ENCODE measurements at places on chromosomes 6 and 20.

DNA sequence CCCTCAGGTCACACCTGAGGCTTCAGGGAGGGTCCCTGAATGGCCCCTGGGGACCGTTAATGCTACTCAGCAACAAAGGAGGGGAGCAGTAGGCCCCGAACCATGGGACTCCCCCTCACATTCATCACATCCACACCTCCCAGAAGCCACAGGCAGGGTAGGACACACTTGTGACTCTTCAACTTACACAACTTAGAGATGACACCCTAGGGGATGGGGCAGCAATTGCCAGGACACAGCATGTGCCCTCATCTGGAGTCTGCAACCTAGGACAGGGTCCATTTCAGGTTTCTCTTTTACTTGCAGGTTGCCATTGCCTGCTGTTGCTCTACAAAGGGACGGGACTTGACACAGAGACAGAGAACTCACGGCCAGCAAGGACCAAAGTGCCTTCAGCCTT lies 770 bp downstream of the ULBP3 start:
- no peak for DNase-seq

- DNase-seq, result no peak
Measured at GRCh38 chr6:107062691-107063090, 34.7 kb downstream of the MTRES1 start.

DNA sequence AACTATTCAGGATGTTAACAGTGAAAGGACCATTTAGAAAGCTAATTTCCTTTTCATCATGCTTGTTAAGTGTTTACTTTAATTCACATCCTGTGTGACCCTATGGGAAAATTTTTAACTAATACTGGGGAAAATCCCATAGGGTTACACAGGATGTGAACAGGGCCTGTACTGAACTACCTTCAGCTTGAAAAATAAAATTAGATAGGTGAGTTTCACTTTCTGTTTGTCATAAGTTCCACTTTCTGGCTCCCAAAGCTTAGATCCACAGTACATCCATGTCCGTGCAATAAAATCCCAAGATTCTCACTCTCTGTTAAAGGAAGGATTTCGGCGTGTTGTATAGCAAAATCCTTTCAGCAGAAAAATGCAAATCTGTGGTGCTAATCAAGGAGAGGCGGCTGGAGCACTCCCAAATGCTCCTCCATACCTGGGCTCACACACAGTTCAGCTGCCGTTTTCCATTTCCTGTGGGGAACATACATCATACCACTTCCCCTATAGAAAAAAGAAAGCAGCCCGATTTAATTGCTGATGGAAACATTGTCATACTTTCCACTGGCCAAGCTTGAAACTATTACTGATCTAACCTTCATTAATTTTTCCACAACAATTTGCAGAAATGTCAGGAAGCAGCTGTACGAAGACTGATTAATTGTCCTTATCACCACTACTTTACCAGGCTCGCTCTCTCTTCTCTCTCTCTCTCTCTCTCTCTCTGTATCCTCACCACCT lies 125.2 kb downstream of the HIVEP2 start:
- DNase-seq, result peak; percentile 71

DNA sequence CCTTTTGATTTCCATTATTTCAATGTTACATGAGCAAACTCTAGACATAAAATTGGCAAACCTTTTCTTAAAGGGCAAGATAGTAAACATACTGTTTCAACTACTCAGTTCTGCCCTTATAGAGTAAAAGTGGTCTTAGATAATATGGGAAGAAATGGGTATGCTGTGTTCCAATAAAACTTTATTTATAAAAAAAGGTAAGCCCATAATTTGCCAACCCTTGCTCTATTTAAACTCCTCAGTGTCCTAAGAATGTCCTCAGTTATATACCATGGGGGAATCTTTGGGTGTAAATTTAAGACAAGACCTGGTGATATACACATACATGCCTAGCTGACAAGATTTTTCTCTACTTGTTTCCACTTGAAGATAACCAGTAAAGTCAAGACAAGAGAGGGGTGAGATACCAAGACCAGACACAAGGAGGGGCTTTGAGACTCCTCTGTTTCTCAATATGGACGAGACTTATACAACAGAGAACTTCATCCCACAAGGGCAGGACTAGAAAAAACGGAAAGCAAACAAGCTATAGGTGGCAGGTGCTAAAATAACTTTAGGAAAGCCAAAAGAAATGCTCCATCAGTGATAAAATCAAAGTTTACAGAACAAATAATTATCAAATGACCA lies 10.5 kb downstream of the SNX3 start:
- DNase-seq, result peak; percentile 30

DNA sequence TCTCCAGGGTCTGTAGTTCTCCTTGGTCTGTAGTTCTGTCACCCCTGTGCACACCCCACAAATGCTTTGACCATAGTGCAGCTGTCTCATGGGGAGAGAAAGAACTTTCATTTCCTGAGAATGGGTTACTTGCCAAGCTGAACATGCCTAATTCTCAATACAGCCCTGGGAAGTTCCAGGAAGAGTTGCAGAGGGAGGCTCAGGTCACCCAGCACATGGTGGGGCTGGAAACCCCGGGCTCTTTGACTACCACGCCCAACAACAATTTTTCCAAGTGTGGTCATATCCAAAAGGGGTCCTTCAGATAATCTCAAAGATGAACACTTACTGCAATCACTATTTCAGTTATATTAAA lies 2.2 kb upstream of the PTPRA start:
- no peak for DNase-seq

DNA sequence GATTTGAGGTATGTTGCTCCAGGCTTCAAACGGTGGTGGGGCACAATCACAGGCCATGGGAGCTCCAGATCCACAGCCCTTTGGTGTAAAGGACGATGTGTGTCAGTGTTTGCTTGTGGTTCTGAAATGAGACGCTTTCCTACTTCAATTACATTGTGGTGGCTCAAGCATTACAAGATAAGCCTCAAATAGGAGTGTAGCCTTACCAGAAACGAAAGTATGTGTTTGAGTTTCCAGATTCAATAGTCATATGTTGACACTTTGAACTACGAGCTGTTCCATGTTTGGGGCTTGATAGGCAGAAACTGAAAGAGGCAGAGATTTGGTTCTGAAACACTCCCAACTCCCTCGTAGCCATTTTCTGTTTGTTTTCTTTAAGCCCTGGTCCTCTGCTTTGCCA lies 187.1 kb downstream of the MYLK4 start:
- DNase-seq, result peak; percentile 15

- DNase-seq, result no peak
Measured at GRCh38 chr6:165321555-165322145, 12.2 kb upstream of the C6orf118 start.

GRCh38 chr6:14079433-14079832 lies 38.1 kb upstream of the CD83 start:
- DNase-seq, result peak; percentile 68

DNA sequence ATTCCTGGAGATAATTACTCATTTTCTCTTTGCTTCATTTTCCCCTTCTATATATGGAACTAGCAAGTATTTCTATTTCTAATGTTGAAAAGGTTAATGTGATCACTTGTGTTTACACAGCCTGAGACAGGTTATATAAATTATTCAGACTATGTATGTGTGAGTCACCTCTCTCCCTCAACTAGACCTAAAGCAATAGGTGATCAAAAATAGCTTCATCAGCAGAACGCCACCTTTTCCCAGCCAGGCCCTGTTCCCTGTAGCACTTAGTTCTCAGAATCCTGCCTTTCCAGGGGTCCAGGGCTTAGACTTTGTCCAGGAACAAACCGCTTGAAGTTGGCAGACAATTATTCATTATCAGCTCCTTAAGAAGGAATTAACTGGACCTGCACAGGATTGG lies 125.3 kb upstream of the EXOC2 start:
- no peak for DNase-seq

DNA sequence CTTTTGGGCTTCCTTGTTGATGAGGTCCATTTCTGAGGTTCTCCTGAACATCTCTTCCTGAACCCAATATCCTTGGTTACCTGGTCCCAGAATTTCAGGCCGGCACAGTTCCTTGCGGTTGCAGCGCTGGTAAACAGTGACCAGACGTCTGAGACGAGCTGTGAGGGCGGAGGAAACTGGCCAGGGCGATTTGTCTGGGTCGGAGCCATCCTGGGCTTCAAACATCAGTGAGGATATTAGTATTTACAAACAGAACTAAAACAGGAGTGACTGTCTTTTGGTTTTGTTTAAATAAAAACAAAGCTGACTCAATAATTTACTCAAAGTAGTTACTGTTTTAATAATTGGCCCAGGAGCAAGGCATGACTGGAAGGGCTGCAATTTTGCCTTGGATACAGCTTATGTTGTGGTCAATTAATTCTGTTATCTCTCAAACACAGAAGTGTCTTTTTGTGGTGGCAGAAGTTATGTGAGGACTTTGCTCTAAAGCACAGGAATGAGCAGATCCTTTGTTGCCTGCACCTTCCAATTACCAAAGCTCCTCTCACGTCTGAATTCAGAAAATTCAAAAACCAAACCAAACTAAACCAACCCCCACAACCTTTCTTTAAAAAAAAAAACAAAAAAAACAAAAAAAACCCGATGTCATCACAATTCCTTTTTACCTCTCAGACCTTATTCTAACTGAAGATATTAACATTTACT lies 58.7 kb upstream of the EMILIN3 start:
- no peak for DNase-seq

DNA sequence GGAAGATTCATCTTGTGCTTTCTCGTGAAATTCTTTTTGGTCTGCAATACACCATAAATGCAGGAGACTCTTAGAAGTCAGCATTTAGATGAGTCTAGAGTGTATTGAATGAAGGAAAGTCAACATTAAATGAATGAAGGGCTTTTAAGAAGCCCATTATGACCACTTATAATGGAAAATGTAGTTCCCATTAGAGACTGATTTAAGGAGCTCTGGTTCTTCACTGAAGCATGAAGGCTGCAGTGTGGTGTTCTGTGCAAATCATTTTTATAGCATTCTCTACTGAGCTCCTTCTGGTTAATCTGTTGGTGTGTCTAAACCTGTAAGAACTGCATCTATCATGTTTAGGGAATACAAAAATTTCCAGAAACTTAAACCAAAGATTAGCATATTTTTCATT lies 19.7 kb downstream of the NCOA7 start:
- DNase-seq, result no peak

- no peak for DNase-seq
Measured at GRCh38 chr6:157248264-157248663, 75.1 kb downstream of the TMEM242 start.

DNA sequence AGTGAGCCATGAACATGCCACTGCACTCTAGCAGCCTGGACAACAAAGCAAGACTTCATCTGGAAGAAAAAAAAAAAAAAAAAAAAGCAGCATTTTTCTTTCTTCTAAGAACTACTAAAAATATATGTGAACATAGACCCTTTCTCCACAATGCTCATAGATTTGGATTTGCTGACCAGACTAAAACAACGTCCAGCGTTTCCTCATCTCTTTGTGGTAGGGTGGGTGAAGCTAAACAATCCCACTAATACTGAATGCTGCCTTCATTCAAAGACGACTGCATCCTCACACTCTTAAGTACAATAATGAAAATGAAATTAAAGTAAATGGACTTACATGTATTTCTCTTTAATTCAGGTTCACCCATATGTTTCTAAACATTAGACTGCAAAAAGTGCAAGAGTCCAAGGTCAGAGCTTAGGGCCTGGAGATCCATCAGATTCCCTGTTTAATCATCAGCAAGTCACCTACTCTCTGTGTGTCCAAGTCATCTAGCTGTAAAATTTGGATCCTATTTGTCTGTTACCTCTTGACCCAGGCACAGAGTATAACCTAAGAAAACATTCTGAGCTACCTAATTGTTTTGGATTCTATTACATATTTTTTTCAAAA lies 99.4 kb upstream of the NHSL1 start:
- DNase-seq, result no peak

GRCh38 chr6:25641940-25642666 lies 9.9 kb upstream of the SCGN start:
- DNase-seq, result no peak

DNA sequence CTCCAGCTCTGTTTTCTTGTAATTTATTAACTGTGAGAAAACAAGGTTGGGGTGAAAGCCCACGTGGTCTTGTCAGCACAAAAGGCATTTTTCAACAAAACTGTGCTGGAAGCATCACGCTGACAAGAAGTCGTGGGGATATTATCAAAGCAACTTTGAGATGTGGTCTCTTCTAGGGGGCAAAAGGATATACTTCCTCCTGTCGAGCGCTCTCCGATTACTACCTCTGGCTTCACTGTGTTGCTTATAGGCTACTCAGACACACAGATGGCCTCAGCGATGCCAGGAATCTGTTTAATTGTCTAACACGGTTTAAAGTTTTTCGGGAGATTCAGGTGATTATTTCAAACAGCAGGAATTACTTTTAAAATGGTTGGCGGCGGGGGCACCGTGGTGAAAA lies 275.9 kb upstream of the SOX4 start:
- DNase-seq, result no peak

- no peak for DNase-seq
Measured at GRCh38 chr20:8858181-8858787, 210.6 kb upstream of the PLCB4 start.

GRCh38 chr6:68635412-68635705 lies 277 bp downstream of the ADGRB3 start:
- DNase-seq, result no peak

DNA sequence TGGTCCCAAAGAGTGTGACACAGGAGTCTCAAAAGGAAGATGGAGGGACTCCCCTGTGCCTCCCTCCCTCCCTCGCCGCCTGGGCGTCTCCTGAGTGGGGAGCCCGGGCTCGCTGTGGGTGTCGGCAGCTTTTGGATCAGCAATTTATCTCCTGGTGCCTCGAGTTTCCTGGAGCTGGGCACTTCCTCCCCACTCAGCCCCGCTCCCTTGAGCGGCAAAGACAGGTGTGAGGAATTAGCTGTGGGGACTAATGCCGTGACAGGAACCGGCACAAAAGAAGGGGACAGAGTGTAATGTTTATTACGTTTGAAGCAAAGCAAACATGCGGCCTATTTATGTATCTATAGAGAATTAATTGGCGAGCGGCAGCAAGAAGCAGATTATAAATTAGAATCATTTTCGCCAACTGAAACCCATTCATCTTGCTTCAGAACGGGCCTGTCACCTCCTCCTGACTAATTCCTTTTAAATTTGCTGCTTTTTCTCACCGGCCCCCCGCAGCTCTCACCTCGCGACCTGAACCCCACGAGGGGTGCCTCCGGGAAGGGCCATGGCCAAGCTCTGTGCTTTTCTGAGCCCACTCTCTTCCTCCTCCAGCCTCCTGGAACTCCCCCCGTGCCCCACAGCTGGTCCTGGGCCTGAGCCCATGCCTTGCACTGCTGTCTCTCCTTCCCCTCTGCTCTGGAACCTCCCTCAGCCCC lies 8.8 kb upstream of the CDH22 start:
- no peak for DNase-seq

DNA sequence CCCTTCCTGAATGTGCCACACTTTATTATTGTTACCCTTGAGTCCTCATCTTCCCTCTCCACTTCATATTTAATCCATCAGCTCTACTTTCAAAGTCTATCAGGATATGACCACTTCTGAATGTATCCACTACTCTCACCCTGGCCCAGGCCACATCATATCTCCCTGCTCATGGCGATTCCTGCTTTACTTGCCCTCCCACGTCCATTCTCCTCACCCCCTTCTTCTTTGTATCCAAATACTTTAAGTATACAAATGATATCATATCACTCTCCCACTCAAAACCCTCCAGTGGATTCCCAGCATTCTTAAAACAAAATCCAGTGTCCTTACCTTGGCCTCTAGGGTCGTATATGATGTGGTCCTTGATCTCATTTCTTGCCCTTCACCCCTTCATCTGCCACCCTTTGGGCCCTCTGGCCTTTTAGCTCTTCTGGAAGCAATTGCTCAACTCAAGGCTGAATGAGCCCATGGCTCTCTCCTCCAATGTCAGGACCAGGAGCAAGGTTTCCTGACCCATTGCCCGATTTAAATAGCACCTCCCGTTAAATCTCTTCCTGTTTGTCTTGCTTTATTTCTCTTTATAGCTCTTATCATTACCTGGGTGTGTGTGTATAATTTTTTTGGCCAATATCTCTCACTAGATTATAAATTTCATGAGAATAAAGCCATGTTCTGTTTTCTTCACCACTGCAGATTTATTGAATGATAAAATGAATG lies 205.9 kb upstream of the ECI2 start:
- DNase-seq, result no peak

Data from activated CD8-positive, alpha-beta T cell treated with anti-CD3 and anti-CD28 coated beads for 36 hours (primary cell).